ENCODE measurements at places on chromosomes 2 and 18.
A peak's percentile ranks its signal among the peaks of the same experiment; 100 is the strongest.

DNA sequence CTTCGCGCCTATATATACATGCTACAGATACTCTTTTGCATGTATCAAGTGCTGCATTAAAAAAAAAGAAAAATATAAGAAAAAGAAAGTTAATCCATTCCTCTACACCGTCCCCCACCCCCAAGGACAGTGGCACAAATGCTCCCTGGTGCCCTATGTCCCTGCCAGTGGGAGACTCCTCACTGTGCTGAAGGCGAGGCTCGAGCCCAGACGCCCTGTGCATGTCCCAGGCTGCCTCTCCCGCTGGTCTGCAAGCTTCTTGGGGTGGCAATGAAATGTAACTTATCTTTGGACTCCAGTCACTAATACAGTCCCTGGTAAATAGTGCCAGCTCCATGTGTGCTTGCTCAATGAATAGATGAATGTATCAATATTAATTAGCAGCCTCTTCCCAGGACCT, 185.6 kb upstream of the SMAD2 start:
- DNase-seq: no peak

DNA sequence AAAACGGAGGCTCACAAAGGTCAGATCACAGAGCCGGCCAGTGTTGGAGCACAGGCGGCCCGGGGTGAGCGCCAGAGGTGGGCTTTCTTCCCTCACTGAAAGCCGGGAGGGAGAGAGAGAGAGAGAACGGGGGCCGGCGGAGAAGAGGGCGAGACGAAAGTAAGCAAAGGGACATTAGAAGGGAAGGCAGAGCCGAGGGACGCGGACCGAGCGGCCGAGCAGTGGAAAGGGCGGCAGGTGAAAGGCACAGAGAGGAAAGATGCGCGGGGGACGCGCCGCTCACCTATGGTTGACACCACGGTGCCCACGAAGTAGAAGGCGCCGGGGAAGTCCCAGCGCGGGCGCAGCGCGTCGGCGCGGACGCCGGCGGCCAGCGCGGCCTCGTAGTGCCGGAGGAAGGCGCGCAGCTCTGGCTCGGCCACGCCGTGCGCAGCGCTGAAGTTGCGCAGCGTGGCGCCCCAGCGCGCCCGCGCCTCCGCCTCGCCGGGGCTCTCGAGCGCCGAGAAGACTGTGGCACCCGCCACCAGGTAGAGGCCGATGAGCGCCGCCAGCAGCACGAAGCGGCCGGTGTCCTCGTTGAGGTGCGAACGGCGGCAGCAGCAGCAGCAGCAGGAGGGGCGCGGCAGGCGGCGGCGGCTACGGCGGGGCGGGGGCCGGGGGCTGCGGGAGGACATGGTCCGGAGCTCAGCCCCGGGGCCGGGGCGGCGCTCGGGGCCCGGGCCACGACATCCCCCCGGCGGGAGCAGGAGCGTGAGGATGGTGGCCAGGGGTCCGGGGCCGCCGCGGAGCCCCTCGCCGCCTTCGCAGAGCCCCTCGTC, 166.9 kb downstream of the MSH2 start:
- peak; percentile 22 for DNase-seq

DNA sequence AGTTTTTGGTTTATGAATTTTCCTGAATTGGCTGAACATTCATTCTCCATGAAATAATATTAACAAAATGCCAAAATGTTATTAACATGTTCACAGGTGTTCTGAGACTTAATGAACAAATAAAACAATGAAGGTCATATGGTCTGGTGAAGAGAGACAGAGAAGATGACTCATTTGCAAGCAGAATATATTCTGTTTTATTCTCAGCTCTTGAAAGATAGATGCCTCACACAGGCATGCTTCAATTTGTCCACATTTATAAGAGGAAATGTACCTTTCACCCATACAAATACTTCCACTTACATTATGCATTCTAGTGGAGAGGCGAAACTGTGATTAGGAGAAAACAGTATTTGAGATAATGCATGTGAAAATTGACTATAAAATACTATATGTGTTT, 75.4 kb upstream of the PGAP1 start:
- no peak for DNase-seq

- no peak for DNase-seq
These were observed 74.9 kb upstream of the OTOF start for GRCh38 chr2:26552641-26553374.

DNA sequence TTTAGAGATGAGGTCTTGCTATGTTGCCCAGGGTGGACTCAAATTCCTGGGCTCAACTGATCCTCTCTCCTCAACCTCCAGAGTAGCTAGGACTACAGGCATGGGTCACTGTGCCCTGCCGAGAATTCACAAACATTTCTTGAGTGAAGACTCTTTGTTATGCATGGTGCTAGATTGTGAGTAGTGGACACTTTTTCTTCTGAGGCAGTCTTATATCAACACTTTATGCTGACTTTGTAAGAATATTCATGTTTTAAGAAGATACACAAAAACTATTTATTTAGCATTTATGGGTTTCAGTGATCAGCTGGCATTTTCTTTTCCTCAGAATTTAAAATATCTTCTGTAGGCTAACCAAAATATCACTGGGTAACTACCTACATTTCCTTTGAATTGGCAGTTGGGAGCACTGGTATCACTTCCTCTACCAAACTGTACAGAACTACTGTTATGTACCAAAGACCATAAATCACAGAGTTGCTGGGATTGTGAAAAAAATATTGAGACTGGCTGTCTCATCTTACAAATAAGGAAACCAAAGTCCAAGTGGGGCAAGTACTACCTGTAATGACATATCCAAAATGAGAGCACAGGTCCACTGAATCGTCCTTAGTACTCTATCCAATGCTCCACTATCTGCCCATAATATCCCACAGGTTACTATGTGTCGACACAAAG, 34.0 kb downstream of the DOCK10 start:
- DNase-seq: no peak

DNA sequence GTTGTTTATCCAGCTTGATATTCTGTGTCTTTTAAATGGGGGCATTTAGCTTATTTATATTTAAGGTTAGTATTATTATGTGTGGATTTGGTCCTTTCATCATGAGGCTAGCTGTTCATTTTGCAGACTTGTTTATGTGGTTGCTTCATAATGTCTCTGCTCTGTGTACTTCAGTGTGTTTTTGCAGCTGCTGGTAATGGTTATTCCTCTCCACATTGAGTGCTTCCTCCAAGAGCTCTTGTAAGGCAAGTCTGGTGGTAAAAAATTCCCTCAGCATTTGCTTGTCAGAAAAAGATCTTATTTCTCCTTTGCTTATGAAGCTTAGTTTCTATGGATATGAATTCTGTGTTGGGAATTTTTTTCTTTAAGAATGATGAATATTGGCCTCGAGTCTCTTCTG, 47.8 kb upstream of the NT5C1B start:
- DNase-seq: no peak

DNA sequence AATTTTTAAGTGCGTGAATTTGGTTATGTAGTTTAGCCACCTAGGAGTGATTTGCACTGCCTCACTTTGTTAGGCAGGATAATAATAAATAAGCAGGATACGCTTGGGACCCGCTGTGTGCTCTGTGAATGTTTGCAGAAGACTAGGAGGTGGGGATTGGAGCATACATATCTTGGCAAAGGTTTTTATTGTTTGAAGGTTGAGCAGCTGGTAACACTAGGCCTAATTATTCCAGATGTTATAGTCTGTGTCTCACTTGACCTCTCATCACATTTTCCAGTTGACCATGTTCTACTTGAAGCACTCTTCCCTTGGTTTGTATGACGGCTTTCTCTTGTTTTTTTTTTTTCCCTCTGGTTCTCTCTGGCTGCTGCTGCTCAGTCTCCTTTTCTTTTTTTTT, 42.7 kb downstream of the FHOD3 start:
- no peak for DNase-seq

GRCh38 chr2:111118981-111119821, 1.5 kb upstream of the BCL2L11 start:
- DNase-seq: no peak

- DNase-seq: no peak
These were observed 12.8 kb upstream of the TMEM237 start for GRCh38 chr2:201656102-201656501.

DNA sequence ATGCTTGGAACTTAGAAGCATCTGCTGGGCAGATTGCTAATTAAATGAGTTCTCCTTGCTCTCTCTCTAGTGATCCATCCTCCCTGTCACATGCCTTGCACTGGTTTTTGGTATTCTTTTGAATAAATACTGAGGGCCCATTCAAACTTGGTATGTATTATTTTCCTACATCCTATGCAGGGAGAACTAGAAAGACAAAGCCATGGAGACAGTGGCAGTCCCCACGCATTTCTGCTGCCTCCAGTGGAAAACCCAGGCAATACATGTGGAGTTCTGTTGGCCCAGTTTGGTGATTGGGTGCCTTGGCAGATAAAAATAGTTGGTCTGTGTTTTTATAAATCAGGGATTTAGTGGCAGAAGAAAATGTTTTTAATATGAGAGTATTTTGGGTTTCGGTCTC, 68.7 kb downstream of the DIS3L2 start:
- no peak for DNase-seq

GRCh38 chr2:144513388-144514101, 6.4 kb downstream of the ZEB2 start:
- no peak for DNase-seq

DNA sequence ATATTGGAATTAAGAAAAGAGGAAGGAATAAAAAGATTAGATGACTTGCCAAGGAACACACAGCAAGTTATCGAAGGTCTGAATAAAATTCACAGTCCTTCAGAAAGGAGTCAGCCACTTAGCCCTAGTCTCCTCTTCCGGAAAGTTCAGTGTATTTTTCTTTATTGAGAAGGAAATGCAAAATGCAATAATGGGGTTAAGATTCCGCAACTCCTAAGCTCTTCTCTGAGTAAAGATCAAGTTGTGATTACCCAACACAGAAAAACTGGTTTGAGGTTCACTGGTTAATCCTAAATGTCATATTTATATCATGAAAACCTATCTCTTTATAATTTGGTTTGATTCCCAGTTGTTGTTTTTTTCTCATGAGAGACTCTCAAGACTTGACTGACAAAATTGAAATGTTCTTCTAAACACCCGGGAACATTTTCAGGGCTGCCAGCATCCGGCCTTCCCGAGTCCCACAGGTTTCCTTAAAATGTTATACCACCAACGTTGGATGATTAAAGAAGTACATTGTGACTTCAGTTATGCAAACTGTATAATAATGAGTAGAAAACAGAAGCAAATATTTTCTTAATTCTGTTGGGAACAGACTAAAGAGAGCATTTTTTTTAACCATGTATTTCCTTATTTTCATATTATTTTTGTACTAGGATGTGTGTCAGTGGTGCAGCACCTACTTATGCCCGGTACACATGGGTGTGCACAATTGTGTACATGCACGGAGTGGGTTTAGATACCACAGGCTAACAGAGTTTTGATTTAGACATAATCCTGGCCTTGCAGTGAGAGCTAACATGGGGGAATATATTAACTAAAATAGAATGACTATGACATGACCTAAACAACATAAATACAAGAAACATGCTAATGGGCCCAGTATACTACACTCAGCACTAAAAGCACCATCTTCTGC, 100.2 kb downstream of the STK39 start:
- no peak for DNase-seq

DNA sequence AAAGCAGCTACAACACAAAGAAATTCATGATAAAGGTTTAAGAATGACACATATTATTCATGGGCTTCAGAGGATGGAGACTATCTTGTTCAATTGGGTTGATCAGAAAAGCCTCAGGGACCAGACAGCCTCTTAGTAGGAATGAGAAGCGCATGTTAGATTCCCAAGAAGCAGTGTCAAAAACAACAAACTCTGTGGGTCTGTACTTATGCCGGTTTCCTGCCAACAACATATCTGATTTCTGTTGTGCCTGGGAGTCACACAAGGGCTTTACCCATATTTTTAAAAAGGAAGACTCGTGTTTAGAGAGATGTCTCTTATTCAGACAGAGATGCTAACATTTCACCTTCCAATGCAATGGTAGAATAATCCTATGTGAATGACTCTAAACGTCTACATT, 2180.6 kb upstream of the CELF4 start:
- no peak for DNase-seq

DNA sequence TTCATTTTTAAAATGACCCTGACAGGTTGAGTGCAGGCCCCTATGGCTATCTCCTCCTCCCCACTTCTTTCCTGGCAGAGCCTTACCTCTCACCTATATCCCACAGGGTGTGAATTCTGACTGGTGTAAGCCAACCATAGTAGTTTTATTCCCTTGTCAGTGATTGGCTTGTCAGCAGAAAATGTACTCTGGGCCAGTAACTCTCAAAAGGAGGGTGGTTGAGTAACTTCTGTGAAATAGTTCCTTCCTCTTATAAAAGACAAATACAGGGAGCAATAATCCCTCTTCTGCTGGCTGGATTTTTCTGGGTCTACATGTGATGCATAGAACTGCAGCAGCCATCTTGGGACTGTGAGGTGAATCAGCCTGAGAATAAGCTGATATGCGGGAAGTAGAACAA, 83.4 kb downstream of the RAPH1 start:
- DNase-seq: no peak

DNA sequence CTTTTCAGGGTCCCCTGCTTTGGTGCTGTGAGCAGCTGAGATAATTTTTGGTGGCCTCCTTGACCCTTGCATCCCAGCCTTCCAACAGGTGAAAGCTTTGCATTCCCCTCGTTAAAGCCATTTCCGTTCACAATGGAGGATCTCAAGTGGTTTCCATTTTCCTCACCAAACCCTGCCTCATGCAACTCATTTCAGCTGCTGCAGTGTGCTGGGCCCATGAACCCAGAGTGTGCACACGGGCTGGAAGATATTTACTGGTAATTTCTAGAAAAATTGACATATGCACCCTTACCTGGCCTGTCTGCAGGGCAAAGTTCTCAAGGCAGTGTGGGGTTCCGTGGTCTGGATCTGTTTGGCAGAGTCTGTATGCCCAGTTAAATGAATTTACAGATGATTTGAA, 246.8 kb upstream of the HS6ST1 start:
- no peak for DNase-seq

DNA sequence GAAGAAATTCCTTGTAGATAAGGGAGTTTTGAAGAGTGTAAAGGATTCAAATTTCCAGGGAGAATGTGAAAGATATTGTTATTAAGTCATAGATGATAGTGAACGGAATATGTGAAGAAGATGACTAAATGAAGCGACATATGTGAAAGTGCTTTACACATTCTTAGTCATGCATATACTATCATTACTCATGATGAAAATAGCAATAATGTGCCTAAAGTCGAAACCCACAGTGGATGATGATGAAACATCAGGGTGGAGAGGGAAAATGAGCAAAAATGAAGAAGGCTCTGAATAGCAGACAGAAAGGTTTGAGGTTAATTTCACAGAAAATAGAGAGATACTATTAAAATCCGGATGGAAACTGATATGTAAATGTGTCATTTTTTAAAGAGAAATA, 1237.1 kb downstream of the LRP1B start:
- no peak for DNase-seq

DNA sequence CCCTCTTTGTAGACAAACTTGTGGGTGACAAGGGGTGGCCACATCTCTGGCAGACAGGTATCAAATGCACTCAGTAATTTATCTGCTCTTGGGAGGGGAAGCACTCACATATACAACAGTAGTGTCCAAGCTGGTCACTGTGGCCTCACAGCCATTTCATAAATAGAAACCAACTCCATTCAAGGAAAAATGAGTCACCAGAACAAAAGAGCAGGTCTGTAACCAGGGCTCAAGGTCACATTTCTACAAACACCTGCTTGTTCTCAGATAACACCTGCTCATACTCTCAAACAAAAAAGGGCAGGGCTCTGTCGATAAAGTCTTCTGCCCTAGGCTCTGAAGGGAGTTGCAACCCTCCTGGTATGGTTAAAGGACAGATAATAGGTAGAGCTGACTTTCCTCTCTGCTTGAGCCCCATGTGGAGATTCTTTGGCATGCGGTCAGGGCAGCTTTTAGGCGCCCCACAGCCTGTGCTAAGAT, 459.0 kb downstream of the BCL11A start:
- peak; percentile 14 for DNase-seq

- no peak for DNase-seq
These were observed 134.8 kb downstream of the SLC8A1 start for GRCh38 chr2:40317046-40317445.

- no peak for DNase-seq
These were observed 952.7 kb downstream of the TDRD15 start for GRCh38 chr2:22076454-22076853.
